ENCODE measurements at places on chromosomes 16 and 17.

DNA sequence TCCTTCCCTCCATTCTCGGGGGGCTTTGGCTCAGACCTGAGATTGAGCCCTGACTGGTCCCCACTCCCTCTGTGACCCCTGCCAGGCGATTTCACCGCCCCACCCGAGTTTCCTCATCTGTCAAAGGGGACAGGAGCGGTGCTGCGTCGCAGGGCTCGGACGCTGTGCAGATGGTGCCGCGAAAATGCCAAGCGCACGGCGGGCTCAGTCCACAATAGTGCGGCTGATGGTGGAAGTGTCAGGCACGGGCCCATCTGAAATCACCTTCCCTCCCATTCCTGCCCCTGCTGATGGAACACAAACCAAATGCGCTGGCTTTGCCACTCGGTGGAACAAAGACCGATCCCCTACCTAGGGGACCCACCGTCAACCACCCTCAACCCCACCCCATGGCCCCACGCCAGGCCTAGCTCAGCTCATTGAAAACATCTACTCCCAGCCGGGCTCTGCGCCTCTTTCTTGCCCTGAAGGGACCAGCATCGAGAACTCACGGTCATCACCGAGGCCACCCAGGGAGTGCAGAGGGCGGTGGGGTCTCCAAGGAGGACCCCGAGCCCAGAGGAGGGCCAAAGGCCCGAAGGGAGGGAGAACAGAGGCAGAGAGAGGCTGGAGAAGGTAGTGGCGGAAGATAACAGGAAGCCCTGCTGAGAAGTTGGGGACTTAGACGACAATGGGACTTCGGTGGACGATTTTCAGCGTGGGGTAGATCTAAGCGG is 1.4 kb downstream of the CARHSP1 start:
- DNase-seq: peak; percentile 77

DNA sequence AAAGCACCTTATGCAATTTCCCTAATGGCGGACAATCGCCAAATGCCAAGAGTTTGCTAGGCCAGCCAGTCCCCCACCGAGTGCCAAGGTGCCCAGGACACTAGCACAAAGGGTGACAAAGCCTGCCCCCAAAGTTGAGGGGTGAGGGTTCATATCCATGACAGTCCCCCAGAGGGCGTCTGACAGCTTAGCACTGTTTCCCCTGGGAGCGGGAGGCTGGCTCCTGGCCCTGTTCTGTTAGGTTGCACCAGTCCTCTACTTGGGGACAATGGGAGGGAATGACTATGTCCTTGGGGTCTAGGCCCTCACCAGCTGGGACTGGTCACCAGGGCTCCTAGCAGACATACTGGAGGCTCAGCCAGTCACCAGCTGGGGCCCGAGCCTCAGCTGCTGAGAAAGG is 66.9 kb downstream of the MYO18A start:
- DNase-seq: peak; percentile 43

DNA sequence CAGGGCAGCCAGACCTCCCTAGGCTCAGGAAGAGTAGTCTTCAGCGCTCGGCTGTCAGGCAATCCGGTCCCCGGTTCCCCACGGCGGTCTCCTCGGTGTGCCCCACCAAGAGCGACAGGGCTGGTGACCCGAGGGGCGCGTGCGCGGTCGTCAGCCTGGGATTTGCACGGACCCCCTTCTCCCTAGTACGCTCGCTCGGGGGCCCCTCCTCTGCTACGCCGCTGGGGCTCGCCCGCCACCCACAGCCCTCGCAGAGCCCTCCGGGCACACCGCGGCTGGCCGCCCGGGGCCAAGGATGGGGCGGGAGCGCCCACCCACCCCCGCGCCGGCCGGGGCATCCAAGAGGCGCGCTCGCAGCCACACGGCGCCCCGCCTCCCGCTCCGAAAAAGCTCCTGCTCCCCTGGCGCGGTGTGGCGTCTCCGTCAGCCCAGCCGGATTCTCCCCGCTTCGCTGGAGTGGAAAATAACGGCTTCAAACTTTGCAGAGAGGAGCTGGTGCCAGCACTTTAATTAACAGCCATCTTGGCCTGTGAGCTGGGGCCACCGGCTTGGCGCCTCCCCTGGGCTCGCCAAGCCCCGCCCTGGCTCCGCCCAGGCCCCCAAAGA is 2.1 kb upstream of the C1QL1 start:
- peak; percentile 70 for DNase-seq

DNA sequence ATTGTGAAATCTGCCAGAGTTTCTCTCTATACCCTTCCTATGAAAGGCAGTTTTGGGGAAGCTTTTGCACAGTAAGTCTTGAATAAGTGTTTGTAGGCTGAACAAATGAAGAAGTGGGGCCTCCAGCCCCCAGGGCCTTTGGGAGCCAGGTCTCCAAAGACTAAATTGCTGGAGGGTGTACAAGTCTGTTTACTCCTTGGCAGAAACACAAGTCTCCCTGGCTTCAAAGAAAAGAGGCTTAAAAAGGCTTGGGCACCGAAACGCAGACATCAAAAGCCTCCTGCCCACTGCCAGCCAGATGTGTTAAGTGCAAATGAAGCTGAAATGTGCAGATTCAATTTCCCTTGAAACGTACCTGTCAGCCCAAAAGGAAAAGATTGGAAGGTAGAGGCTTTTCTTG is 146.3 kb downstream of the TMEM132E start:
- peak; percentile 41 for DNase-seq

DNA sequence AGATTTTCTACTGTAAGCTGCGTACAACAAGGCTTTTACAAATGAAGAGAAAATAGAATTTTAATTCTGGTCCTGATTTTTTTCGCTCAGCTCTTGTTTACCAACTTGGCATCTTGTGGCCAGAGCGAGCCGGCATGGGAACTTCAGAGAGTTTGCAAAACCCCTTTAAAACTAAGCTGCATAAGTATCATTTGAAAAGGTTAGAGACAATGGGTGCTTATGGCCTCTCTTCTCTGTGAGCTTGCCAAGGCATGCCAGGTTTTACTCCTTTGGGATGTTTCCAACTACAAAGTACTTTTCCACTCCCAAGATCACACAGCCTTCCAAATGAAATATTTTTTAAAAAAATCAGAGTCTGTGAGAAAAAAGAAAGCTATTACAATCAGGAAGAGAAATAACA is 62.4 kb upstream of the FA2H start:
- DNase-seq: no peak

GRCh38 chr17:69882281-69882680 is 192.7 kb upstream of the KCNJ16 start:
- DNase-seq: no peak

DNA sequence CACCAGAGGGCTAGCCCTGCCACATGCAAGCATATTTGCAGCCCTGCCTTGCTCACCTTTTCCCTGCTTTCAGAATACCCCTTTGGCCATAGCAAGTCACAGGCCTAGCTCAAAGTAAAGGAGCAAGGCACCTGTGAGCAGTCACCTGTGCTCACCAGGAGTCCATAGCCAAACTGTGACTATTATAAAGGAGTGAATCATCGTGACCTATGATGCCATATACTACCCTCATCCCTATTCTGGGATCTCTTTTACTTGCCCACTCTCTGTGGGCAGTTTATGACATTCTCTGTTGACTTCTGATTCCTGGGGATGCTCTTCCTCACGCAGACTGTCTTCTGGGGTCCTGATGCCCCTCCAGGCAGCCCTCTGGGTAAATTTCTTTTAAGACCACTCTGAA is 200.5 kb upstream of the NLRP1 start:
- DNase-seq: peak; percentile 22

DNA sequence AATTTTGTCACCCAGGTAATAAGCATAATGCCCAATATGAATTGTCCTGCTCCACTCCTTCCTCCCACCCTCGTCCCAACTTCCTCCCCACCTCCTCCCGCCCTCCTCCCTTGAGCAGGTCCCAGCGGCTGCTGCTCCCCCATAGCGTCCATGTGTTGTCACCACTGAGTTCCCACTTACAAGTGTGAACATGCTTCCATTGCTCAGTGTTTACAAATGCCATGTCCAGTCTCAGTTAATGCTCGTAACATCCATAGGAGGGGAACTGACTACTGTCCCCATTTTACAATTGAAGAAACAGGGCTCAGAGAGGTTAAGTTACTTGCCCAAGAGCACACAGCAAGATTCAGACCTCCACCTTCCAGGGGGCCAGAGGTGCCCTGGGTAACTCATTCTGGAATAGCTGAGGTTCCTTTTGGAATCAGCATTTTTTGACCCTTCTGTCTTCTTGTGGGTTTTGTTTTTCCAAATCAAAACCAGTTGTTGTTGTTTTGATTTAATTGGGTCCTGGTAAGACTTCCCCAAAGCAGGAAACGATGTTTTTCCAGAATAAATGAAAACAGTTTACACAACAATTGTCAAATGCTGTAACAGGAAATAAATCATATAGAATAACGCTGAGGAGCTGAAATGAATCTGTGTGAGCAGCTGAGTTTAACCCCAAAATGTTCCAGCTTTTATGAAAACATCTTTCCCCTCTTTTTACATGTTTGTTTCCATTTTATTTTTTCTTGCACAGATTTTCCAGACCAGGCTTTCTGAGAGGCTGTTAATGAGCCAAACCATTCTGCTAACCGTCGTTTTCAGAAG is 73.9 kb downstream of the ZDHHC7 start:
- DNase-seq: no peak

- DNase-seq: no peak
Observed at GRCh38 chr17:28249706-28250105, 69.3 kb upstream of the TMEM97 start.

- peak; percentile 24 for DNase-seq
Observed at GRCh38 chr16:81165411-81166097, 69.4 kb upstream of the GCSH start.

DNA sequence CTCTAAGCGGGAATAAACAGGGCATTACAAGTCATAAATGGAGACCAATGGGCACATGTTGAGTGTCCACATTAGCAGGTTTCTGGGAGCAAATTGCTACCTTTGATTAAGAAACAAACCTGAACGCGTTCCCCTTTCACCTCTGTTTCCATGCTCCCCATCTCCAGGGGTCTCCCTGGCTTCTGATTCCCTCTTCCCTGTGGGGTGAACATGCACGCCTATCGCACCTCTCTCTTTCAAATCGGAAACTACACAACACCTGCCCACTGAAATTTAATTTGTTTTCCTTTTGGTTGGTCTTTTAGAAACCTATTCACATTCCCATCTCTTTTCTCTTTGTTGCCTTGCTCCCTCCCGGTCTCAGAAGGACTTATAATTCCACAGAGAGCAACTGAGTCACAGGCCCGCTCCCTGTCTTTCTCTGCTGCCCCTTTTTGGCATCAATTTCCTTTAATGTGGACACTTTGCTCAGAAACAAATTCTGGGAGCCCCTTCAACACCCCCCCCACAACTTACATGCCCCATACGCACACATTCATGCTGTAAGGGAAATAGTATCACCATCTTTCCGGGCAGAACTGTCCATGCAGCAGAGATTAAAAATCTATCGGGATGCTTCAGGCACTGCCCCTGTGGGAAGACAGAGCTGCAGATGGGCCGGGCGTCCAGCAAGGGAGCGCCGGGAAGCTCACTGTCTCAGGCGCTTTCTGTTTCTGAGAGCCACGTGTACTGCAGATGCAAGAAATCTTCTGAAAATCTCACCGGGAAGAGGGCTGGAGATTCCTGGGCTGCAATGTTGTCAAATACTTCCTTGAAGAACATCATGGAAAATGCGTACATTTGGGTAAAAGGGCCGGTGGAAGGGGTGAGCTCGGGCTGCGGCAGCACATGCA is 7.2 kb upstream of the FOXF1 start:
- no peak for DNase-seq
